RKO (cell line): ENCODE measurements at places on chromosomes 6 and 20.

- no peak for DNase-seq
Measured at GRCh38 chr6:164121527-164121926, 707.0 kb downstream of the QKI start.

- peak; percentile 58 for DNase-seq
Measured at GRCh38 chr20:3209946-3210317, 634 bp downstream of the ITPA start.

GRCh38 chr6:31057426-31058003, 47.2 kb downstream of the MUC22 start:
- DNase-seq, result no peak

- DNase-seq, result peak; percentile 88
Measured at GRCh38 chr20:62952373-62952967, at the start of gene SLC17A9. Gene SLC17A9, plus strand, starts transcription at chr20:62952709. Its CDS starts 122 bp downstream, at chr20:62952831.

- no peak for DNase-seq
Measured at GRCh38 chr6:9435281-9435680, 979.6 kb downstream of the TFAP2A start.

GRCh38 chr6:81759782-81760181, 7.3 kb upstream of the TENT5A start:
- DNase-seq, result no peak

DNA sequence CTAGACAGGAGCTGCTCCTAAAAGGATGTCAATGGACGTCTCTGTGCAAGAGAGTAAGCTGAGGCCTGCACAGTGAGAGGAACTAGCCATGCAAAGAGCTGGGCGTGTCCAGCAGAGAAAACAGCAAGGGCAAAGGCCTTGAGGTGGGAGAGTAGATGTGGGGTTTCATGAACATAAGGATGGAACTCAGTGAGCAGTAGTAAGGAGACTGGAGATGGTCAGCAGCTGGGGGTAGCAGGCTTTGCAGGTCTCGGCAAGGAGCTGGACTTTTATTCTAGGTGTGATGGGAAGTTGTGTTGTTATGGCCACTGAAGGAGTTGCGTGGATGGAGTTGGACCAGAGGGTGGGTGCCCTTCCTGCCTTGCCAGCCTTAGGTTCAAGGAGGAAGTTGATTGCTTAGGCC, 90.7 kb upstream of the SIRPA start:
- DNase-seq, result no peak

DNA sequence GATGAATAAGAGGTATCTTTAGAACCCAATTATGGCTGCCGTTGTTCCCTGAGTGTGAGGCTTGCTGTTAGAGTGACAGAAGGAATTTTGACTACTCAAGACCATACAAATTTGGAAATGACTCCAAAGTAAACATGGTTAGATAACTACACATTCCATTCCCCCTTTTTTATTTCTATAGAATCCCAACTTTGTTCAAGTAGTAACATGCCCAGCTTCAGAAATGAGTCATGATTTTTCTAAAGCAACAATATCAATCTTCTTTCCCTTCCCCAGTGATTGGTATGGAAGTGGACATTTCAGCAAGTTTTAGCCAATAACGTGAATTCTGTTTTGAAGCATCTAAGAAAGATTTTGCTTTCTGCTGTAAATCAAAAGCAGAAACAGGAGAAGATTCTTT, 37.8 kb downstream of the HCRTR2 start:
- DNase-seq, result no peak

DNA sequence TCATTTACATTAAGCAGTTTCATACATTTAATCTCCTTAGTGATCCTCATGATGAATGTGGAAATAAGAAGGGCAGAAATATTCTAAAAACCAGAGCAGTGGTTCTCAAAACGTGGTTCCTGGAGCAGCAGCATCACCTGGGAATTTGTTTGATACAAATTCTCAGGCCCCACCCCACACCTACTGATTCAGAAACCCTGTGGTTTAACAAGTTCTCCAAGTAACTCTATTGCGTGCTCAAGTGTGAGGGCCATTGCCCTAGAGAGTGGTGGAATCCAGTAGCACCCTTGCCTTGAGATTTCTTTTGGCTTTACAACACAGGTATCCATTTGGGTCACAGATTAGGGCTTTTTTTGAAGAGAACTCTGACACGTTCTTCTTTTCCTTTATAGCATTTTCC, 354.6 kb upstream of the FLRT3 start:
- DNase-seq, result no peak

- no peak for DNase-seq
Measured at GRCh38 chr6:14254505-14254904, 136.9 kb downstream of the CD83 start.

GRCh38 chr6:79117752-79118151, 39.7 kb upstream of the PHIP start:
- DNase-seq, result peak; percentile 12

DNA sequence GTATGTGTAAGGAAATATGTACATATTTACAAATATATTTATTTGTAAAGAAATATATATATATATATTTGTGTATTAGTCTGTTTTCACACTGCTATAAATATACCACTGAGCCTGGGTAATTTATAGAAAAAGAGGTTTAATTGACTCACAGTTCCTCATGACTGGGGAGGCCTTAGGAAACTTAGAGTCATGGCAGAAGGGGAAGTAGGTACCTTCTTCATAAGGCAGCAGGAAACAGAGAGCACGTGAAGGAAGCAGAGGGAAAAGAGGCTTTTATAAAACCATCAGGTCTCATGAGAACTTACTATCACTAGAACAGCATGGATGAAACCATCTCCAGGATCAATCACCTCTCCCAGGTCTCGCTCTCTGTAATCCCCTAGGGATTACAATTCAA, 644.5 kb upstream of the HS3ST5 start:
- DNase-seq, result no peak

- peak; percentile 82 for DNase-seq
Measured at GRCh38 chr6:57021086-57021720, 25.3 kb upstream of the KIAA1586 start.

DNA sequence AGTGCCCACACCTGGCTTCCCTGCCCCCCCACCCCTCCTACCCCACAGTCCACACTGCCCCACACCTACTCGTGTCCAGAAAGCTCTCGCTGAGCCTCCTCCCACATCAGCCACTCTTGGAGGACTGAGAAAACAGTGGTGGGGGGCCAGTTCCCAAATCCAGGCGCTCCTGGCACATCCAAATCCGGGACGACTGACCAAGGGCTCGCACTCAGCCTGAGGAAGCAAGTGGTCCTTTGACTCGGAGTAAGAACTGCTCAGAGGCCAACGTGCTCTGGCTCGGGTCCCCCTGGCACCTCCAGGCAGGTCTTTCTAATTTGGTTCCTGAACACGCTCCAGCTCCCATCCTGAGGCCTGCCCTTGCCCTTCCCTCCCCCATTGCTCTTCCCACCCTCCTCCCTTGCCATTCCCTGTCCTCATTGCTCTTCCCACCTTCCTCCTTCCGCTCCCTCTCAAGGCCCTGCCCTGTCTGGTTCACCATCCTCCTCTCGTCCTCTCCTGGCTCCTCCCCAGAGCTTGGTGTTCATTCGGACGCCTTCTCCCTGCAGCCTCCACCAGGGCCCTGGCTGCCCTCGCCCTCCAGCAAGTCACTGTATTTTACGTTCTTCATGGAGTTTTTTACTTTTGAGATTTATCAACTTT, 83.6 kb downstream of the THBS2 start:
- no peak for DNase-seq

DNA sequence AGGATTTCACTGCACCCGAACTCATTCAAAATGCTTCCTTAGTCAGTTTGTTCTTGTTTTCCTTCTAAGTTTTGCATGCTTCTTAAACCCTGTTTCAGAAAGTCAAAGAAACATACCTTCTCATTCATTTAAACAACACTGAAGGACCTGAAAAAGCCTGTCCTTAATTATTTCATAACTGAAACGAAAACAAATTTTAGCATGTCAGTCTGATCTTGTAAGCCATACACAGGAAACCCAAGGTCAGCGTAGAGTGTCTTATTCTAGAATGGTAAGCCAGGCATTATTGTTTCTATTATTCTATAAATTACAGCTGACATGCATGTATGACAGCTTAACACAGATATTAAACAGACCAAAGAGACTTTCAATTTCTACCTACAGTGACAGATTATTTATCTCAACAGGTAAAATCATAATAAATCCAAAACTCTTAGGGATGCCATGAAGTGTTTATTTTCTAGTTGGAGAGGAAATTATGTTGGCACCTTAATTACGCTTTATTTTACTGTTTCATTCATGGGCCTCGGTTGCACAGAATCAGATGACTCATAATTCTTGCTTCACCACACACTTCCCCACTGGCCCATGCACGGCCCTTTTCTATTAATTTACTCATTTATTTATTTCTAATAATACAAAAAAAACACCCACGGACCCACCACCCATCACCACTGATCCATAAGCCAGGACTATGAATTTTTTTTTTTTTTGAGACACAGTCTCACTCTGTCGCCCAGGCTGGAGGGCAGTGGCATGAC, 39.3 kb upstream of the DUSP22 start:
- no peak for DNase-seq

- DNase-seq, result no peak
Measured at GRCh38 chr6:108751851-108752732, 96.1 kb upstream of the ARMC2 start.
